Dorsolateral prefrontal cortex (tissue), 122 donors: ENCODE measurements at places on chromosomes 1 and 21. TPM values are rescaled to one million over a fixed set of nuclear protein-coding genes. Genes with fewer than 3 reads are reported as not detected.

DNA sequence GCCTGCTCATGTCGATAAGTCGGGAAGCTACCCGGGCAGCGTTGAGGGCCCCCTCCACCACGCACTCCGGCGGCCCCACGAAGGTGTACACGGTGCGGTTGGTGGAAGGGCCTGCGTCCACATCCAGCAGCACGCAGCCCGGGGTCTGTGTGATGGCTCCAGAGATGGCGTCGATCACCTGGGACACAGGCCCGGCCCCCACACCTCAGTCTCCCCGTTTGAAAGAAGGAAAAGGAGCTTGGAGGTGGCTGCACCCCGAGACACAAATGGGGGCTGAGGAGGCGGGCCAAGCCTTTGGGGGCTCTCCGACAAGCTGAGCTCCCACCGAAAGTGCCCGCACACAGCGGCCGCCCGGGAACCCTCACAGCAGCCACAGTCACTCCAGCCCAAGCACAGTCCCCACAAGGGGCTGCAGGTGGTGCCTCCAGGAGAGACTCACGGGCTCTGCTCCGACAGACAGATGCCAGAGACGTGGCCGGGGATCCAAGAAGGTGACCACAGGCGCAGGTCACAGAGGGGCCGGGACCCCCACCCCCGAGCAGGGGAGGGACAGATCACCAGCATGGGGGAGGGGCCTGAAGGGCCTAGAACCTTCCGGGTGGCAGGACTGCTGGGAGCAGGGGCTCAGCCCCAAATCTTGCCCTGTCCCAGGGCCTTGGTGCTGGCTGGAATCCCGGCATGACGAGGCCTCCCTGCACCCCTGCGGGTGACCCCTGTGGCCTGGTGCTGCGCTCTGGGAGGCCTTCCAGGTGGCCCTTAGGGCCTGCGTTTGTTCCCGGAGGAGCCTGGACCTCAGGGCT lies 1.0 kb downstream of the FTCD start:
- peak; percentile 25 for DNase-seq

DNA sequence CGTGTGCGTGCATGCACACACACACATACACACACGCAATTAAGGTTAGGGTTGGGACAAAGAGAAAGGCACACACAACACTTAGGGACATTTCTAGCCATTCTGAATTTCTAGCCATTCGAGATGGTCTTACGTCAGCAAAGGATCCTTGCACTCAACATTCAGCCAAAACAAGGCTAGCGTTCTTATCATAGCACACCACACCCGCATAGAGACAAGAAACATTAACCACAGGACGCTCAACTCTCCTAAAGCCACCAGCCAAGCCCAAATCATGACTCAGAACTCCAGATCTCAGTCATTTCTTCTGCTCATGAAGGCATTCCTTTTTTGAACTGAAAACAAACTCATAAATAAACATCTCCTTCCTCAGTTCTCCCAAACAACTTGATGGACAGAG lies 106.8 kb downstream of the LMO4 start:
- no peak for DNase-seq

DNA sequence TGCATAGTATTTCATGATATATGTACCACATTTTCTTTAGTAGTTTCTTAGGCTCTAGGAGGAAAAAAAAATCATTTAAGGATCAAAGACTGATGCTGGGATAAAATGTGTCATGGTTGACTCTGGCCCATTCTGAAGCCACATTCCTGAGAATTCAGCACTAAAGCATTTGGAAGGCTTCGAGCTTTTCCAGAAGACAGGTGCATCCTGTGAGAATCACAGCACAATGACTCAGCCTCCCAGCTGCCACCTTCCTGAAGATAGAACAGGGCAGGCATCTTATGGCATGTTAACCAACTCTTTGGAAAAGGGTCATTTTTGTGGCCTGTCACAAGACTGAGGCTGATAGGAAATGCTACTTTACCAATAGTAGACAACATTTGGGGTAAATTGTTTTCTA lies 359.9 kb downstream of the PCP4 start:
- no peak for DNase-seq

The DYNLT5 gene
- total RNA-seq: 3.5 TPM

DNA sequence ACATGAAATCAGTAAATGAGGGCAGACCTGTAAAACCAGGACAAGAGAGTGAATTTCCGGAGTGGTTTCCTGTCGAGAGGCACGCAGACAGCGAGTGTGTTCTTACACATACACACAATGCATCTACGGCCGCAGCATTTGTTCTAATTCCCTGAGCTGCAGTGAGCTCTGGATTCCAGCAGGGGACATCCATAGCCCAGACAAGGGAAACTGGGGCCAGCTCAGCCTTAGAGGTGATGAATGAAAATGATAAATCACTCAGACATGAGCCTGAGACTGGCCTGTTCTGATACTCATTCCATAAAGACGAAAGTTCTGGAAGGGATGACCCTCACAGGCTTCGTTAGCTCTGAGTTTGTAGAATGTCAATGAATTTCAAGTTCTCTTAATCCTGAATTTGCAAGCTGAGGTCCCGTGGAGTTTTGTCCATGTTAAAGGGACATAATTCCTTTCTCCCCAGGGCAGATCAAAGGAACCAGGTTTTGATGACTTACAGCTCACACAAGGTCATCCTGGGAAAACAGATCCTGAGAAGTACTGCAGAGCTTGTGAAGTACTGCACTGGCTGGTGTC lies 207.9 kb upstream of the C1orf87 start:
- DNase-seq: peak; percentile 76

DNA sequence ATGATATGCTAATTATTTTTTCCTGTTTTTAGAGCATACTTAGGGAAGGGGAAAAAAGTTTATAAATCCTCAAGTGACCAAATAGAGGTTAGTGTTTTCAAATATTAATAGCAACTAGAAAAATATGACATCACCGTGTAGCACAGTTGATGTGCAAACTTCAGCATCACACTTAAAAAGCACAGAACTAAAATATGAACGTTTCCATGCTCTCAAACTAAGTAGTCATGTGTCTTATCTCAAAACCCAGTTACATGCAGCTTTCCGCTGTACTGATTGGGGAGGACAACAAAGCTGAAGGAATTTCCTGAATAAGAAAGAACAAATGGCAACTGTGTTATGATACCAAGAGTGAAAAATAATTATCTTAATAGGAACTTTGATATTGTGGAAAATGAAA lies 903.7 kb downstream of the ADGRL2 start:
- DNase-seq: no peak

DNA sequence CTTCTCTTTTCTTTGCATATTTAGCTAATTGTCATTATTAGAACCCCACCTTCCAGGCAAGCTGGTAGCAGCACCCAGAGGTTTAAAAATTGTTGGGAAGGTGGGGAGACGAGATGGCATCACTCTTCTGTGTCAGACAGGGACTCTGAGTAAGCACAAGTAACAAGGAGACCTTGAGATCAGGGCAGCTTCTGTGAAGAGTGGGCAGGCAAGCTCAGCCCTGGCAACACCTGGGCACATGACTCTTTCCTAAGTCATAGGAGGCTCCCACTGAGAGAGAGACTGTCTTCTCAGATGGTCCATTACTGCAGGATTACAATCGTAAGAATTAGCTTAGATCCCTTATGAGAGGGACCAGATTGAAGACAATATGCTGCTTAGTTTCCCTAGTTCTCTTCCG lies 183.5 kb downstream of the BRINP2 start:
- no peak for DNase-seq

GRCh38 chr21:17988102-17988437 lies 168.9 kb upstream of the C21orf91 start:
- DNase-seq: no peak

- DNase-seq: no peak
These were observed 147.5 kb downstream of the TRABD2B start for GRCh38 chr1:47849591-47850261.

DNA sequence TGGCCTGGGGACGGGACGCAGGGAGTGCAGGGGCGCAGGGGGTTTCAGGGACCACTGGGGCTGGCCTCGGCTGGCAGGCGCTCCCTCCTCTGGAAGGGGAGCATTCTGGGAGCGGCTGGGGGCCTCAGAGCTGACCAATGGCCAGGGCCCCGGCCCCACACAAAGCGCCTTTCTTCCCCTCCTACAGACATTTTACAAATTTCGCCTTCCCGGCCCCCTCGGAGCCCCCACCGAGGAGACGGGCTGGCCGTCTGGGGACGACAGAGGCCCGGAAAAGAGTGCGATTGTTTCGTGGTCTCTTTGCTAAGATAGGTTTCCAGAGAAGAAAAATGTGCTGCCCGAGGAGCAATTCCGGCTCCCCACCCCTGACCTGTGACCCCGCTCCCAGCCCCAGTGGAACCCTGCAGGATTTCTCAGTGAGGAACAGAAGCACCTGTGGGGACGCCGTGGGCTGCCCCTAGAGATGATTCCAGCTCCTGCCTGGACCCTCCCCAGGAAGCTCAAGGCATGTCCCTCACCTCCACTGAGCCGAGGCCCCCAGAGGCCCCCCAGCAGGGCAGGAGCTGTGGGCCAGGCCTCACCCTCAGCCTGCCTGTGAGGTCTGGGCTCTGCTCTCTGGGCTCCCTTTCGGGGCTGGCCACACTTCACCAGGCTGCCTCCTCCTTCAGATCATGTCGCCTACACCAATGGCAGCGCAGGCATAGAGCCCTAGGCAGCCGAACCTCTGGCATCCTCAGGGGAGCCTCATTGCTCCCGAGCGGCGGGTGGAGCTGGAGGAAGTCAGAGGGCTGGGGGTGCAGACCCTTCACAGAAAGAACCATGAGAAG lies 15.0 kb upstream of the PLEKHG5 start:
- DNase-seq: no peak
